ENCODE measurements at places on chromosomes 6 and 20.

DNA sequence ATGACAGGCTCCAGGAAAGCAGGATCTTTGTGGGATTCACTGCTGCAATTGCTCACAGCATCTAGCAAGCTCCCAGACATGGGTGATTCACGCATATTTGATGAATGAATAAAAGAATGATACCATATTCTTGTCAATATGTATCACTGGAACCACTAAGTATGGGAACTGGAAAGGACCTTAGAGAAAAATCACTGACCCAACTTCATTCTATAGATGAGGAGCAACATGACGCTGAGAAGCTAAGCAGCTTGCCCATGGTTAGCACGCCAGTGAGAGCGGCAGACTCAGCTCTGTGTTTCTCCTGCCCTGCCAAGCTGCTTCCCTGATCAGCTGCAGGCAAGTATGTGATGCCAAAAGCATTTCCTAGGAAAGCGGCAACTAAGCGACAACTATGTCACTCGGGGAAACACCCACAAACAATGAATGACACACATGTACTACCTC, 66.8 kb downstream of the PPP1R3G start:
- DNase-seq, result no peak

DNA sequence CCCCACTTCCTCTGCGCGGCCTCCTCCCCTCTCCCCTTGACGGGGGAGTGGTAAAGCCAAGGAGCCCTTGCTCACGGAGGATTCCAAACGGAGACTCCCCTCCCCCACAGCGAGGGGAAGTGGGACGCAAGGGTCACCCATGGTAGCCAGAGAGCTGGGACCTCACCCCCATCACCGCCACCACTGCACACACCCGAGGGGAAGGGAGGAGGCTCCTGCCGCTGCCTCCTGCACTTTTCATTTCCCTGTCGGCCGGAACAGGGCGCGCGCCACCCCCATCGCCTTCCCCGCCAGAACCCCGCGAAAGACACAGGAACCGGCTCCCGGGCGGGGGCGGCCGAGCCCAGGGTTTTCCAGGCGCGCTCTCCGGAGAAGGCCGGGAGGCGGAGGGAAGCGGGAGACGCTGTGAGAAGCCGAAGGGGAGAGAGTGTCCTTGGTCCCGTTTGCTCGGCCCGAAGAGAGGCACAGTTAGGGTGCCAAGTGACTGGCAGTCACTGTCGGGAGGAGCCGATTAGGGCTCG, 789 bp downstream of the CCND3 start:
- peak; percentile 10 for DNase-seq

DNA sequence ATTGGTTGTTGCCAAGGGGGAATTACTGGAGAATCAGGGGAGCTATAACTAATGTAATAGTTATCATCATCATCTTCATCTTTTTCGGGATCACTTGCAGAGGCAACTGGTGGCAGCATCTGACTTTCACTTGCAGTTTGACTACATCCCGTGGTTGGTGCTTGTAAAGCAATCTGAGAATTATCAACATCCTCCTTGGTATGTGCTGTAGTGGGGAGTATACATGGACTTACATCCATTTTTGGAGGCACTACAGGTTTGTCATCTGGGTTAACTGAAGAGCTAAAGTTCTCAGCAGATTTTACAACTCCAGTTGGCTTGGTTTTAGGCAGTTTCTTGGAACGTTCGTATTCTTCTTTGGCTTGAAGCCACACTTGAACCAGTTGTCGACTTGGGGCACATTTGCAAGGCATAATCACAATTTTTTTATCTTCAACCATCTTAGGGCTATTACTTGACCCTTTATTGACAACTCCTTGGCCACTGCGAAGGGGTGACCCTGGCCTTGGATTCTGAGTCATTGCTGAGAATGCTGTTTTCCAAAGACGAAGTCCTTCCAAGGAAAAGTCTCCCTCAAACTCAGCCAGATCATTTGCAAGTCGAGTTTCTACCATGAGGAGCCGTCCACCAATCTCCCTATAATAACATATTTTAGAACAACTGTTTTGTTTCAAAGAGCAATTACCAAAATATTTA, 115.5 kb downstream of the REV3L start:
- DNase-seq, result no peak

- no peak for DNase-seq
Observed at GRCh38 chr6:138290423-138290962, 72.2 kb upstream of the PBOV1 start.

DNA sequence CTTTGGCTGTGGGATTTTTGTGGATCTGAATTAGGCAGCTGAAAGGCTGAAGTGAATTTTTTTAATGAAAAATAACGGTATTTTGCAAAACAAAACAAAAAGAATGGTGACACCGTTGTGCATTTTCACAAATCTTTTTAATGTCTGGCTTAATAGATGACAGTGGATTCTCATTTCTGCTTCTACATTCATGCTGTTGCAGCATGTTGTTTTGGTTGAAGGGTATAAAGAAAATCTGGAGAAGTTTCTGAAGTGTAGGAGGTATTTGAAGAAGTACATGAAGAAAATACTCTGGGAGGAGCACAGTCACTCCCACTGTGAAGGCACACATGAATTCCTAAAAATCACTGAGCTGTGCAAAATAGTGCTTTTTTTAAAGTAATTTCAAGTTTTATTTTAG, 3.1 kb upstream of the MAP3K5 start:
- no peak for DNase-seq
